ENCODE measurements at places on chromosomes 4 and X.

GRCh38 chr4:3292571-3293400, at the start of gene RGS12:
Gene RGS12 (plus strand): TSS chr4:3293021. CDS start chr4:3316171, 23,150 bp downstream.
- DNase-seq = peak; percentile 58

DNA sequence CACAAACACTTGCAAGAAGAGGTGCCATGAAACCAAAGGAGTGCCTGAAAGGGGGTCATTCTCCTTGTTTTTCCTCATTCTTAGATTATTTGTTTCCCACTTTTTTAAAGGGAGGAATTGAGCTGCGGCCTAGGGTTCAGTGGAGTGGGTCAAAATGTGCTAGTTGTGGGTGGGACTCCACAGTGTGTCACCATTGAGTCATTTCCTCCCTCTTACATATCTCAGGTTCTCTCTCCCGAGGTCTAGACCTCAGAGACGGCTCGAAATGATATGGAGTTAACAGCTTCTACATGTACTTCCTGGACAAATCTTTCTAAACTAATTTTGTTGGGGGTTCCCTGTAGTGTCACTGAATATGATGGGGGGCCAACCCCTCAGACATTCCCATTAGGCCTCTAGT, 328.4 kb upstream of the SPANXN1 start:
- DNase-seq = no peak

GRCh38 chr4:32189130-32189529, 1469.0 kb downstream of the PCDH7 start:
- DNase-seq = no peak

DNA sequence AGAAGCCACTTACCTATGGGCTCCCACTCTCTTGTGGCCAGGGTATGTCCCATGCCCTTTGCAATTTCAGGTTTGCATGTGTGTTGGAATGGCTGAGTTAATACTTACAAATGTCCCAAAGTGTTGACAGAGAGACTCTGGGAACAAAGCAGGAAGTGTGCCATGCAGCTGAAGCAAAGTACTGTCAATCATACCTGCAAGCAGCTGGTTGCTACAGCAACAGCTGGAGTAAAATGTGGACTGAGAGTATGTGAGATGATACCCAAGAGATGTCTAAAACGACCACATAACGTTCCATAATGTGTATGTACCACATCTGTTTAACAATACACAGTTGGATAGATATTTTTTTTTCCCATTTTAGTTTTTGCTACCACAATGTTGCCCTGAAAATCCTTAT, 82.8 kb upstream of the CAMK2D start:
- DNase-seq = no peak

GRCh38 chrX:115226929-115227328, 7.0 kb downstream of the LRCH2 start:
- DNase-seq = no peak

DNA sequence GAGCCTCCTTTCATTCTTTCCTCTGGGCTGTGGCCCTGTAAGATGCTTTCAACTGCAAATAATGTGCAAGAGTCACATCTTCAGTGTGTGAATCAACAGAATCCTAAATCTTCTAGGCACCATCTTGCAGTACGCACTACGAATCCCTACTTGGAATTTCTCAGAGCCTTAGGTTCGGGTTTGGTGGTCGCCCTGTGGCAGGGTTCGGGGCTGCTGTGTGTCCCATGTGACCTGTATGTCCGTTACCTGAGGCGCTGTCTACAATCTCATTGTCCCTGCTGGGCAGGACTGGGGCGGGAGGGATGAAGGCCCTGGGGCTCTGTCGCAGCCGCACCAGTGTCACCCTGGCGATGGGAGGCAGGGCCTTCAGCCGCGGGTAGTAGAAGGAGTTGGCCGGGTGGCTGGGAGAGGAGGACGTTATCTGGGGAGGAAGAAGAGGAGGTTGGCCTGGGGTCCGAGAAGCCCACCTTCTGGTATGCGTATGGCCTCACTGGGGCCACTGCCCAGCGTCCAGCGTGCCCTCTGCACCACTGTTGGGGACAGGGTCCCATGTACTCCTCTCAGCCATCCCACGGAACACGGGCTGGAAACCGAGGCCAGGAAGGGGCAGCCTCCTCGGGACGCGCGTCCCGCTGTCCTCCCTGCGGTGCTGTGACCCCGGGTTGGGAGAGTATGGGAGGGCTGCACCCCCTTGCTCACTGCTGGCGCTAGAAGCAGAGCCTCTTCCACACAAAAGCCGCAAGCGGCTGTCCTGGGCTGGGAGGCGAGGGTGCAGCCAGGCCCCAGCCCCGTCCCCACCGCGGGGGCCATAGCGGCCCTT, 2.0 kb downstream of the SPON2 start:
- DNase-seq = no peak

GRCh38 chr4:33566649-33567048, 2677.7 kb downstream of the ARAP2 start:
- DNase-seq = no peak

- DNase-seq = no peak
Measured at GRCh38 chrX:70171624-70172023, 5.7 kb upstream of the DGAT2L6 start.

DNA sequence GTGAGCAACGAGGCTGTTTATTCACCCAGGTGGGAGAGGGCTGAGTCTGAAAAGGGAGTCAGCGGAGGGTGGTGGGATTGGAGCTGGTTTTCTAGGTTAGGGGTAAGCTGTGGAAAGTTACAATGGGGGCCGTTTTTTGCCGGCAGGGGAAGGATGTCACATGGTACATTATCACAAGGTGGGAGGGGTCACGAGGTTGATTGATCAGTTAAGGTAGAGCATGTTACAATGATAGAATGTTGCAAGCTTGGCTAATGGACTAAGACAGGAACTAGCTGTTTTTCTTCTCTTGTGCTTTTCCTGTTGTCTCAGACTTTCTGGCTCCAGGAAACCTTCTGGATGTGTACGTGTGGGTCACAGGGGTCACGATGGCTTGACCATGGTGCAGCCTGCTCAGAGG, 536.3 kb upstream of the HTR2C start:
- no peak for DNase-seq

- DNase-seq = no peak
Measured at GRCh38 chrX:40150503-40150902, 52.7 kb upstream of the BCOR start.

GRCh38 chr4:168880811-168881595, 129.1 kb downstream of the CBR4 start:
- DNase-seq = no peak

DNA sequence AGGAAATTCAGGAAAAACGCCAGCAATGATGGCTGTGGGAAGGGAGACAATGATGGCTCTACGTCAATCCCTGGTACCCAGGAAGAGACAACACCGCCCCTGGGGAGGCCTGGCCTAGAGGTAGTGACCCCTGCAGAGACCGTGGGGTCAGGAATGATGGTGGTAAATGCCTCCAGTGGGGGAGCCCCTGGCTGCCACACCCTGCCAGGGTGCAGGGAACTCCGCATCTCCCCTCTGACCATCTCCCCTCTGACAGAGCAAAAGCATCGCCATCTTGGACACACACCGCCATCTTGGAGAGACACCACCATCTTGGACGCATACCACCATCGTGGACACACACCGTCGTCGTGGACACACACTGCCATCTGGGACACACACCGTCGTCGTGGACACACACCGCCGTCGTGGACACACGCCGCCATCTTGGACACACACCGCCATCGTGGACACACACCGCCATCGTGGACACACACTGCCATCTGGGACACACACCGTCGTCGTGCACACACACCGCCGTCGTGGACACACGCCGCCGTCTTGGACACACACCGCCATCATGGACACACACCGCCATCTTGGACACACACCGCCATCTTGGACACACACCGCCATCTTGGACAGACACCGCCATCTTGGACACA, 9.9 kb downstream of the ASMTL start:
- no peak for DNase-seq

GRCh38 chr4:17168571-17168970, 270.1 kb upstream of the LDB2 start:
- DNase-seq = no peak

GRCh38 chr4:145289403-145290076, 109.2 kb upstream of the OTUD4 start:
- DNase-seq = no peak

DNA sequence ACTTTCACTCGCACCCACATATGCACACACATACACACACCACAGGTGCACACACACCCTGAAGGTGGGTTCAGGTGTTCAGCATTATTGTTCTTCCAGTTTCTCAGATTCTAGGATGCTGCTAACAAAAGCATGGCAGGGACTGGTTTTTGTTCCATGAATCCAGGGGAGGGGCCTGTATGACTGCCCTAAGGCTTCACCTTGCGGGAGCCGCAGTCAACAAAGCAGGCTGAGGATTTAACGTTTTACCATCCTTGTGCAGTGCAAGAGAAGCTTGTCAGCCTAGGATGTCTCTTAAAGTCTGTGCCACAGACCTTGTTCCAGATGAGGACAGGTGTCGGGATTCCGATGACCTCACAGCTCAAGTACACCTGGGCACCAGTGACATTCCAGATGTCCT, 61.8 kb downstream of the POLR2B start:
- no peak for DNase-seq

DNA sequence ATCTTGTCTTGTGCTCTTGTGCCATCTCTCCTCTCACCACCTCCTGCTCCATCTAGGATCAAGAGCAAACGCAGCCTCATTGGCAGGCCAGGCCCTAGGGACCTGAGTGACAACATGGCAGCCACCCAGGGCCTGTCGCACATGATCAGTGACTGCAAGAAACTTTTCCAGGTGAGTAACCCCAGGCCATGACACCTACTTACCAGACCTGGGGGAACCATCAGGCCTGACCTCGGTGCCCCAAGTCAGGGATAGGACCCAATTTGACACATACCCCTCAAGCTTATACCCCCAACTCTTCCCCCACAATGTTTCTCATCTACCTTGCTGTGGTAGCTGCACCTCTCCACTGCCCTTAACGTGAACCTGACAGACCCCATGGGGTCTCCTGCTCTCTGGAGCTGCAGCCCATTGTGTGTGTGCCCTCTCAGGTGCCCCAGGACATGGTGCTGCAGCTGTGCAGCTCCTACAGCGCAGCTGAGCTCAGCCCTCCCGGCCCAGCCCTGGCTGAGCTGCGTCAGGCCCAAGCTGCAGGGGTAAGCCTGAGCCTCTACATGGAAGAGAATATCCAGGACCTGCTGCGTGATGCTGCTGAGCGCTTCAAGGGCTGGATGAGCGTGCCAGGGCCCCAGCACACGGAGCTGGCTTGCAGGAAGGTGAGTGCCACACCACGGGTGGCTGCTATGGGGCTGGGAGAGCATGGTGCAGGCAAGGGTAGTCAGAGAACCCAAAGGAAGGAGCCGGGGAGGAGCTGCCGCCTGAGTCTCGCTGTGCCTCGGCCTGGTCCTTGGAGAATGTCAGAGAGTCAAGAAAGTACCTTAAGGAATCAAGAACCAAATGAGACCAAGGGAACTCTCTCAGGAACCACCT, 74.8 kb downstream of the STARD8 start:
- DNase-seq = no peak

DNA sequence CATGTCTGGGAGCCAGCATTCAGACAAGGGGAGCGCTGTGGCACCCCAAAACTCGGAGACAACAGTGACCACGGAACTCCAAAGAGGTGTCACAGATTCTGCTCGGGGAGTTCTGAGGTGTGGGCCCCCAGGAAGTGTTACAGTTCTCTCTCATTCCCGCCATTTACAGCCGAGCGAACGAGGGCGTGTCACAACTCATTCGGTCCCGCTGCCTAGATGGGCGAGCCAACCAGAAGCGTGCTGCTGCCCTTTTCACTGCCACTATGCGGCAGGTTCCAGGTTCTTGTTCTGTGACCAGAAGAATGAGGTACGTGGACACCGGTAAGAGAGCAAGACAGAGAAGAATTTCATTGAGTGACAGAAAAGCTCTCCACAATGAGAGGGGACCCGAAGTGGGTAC, 1370.6 kb upstream of the AGA start:
- no peak for DNase-seq

- no peak for DNase-seq
Measured at GRCh38 chrX:12814420-12814819, 23.2 kb downstream of the PRPS2 start.

DNA sequence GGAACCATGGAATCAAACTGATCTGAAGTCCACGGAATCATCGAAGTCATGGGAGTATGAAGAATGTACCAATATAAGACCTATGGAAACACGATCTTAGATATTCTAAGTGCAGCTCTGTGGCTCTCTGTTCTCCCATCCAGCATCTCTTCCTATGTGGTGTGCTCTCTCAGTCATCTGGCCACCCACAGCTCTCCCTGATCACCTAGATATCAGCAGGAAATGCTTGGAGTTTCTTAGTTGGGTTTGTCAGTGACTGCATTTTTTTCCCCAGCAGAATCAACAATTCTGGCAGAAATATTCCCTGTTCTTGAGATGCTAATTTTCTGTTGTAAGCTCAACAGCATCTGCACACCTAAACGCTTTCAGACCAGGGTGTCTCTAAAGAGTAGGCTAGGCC, 94.1 kb downstream of the GC start:
- no peak for DNase-seq

DNA sequence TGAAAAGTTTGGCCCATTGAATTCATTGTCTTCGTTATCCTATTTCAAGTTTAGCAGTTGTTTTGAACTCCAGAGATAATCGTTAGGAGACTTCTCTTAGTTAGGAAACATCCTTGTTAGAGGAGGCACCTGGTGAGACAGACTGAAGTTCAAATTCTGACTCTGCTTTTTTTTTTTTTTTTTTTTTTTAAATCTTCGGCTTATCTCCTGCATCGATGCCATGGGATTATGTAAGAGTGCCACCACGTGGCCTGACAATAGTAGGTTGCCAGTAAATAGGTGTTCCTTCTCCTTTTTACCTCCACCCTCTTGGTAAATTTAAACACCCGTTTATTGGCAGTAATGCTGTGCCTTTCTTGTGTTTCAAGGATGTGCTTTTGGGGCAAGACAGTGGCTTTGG, 149.3 kb downstream of the SOWAHB start:
- no peak for DNase-seq

DNA sequence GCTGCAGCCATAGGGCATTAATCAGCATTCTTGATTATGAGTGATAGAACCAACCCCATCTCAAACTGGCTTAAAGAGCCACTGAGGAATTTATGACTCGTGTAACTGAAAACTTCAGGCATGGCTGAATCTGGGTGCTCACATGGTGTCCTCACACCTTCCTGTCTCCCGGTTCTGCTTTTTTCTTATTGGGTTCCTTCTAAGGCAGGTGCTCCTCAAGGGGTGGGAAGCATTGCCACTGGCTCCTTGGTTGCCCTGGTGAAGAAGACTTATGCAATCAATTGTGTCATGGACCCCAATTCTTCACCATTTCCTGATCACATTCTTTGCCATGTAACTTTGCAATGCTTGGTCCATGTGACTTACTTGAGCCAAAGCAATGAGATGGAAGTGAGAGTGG, 4.3 kb upstream of the ZCCHC4 start:
- DNase-seq = no peak

DNA sequence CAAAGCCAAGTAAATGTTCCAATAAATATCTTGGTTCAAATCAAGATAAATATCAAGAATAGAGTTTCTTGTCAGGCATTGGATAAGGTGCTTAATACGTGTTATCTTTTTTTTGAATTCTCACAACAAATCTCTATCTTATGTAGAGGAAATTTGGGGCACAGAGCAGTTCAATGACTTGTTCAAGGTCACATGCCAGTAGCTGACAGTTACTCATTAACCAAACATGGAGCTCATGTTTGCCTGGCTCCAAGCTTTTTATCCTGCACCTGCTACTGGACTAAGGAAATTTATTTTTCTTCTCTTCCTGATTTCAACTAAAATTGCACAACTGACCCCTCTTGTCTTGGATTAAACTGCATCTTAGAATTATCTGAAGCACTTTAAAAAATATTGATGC, 76.3 kb downstream of the ATP10D start:
- no peak for DNase-seq

GRCh38 chrX:150007356-150007755, 69.1 kb upstream of the EOLA2 start:
- no peak for DNase-seq
